A549 treated with GW870086 at 1 μM for 4 hours (cell line): ENCODE measurements at places on chromosomes 4 and X. TPM values are rescaled to one million over a fixed set of nuclear protein-coding genes. Genes with fewer than 3 reads are reported as not detected.

Gene GABRG1
- not detected in 5 replicates for total RNA-seq

Gene ANKRD50
- total RNA-seq: 3.1 to 5.9 TPM (median 5.6 TPM) in 5 replicates

Gene CD99
- 276 to 316 TPM (median 306 TPM) in 5 replicates for total RNA-seq

Gene PPP1R2C
- total RNA-seq: not detected in 5 replicates

Gene FMR1NB
- total RNA-seq: not detected in 5 replicates

Gene RHOH
- 0.11 to 0.16 TPM (median 0.12 TPM) in 4 of 5 replicates, not detected in the other for total RNA-seq

Gene SASH3
- total RNA-seq: not detected in 5 replicates

Gene RELL1
- total RNA-seq: 6.9 to 10.3 TPM (median 8.7 TPM) in 5 replicates

Gene PCYT1B
- total RNA-seq: not detected in 5 replicates

Gene WDR1
- total RNA-seq: 184 to 221 TPM (median 209 TPM) in 5 replicates

Gene POLN
- total RNA-seq: 0.37 to 0.92 TPM (median 0.70 TPM) in 5 replicates

Gene DRD5
- not detected in 5 replicates for total RNA-seq

Gene EPHA5
- 0.11 to 0.48 TPM (median 0.34 TPM) in 5 replicates for total RNA-seq

Gene PAGE5
- total RNA-seq: not detected in 5 replicates

Gene NKX6-1
- total RNA-seq: 0.33 to 0.46 TPM (median 0.36 TPM) in 5 replicates

Gene RENBP
- 0.09 to 0.29 TPM (median 0.14 TPM) in 4 of 5 replicates, not detected in the other for total RNA-seq

Gene DSPP
- total RNA-seq: not detected in 5 replicates

Gene NPY5R
- total RNA-seq: not detected in 5 replicates

Gene NBDY
- total RNA-seq: 52.1 to 61.0 TPM (median 59.6 TPM) in 5 replicates

Gene CLTRN
- total RNA-seq: 0.72 to 1.1 TPM (median 0.91 TPM) in 5 replicates

Gene TLL1
- total RNA-seq: 0.14 to 0.51 TPM (median 0.21 TPM) in 5 replicates

Gene MAGEA11
- total RNA-seq: 0.07 TPM in 1 of 5 replicates, not detected in the others

Gene PGRMC1
- 135 to 164 TPM (median 150 TPM) in 5 replicates for total RNA-seq

Gene CNKSR2
- total RNA-seq: 1.5 to 2.6 TPM (median 2.2 TPM) in 5 replicates

Gene ITIH6
- total RNA-seq: 0.02 TPM in 1 of 5 replicates, not detected in the others

Gene LRAT
- total RNA-seq: 0.02 to 0.05 TPM (median 0.02 TPM) in 3 of 5 replicates, not detected in the others

Gene LAGE3
- total RNA-seq: 57.7 to 70.9 TPM (median 68.2 TPM) in 5 replicates

Gene RAB39B
- total RNA-seq: 0.55 to 0.69 TPM (median 0.60 TPM) in 5 replicates

Gene NPY1R
- total RNA-seq: 0.06 to 0.28 TPM (median 0.19 TPM) in 4 of 5 replicates, not detected in the other

Gene TMEM144
- total RNA-seq: 3.4 to 3.7 TPM (median 3.6 TPM) in 5 replicates

Gene TMEM156
- 20.6 to 25.8 TPM (median 22.9 TPM) in 5 replicates for total RNA-seq

Gene XAGE3
- not detected in 5 replicates for total RNA-seq

Gene TRAM1L1
- total RNA-seq: 0.40 to 0.70 TPM (median 0.59 TPM) in 5 replicates

Gene JAKMIP1
- total RNA-seq: not detected in 5 replicates

Gene CHRDL1
- total RNA-seq: not detected in 5 replicates

Gene CD38
- 10.7 to 16.7 TPM (median 13.9 TPM) in 5 replicates for total RNA-seq
